ENCODE measurements at places on chromosomes 4 and X. TPM values are rescaled to one million over a fixed set of nuclear protein-coding genes. Genes with fewer than 3 reads are reported as not detected.

GRCh38 chrX:24148535-24149350, 786 bp upstream of the ZFX start:
- no peaks in the 10 kb centered on the region for H3K36me3 ChIP-seq
- H3K4me1 ChIP-seq: peaks cover 35% of the 10 kb centered on the region
- no peak for DNase-seq
- no peaks in the 10 kb centered on the region for H3K27me3 ChIP-seq

Gene NHS
- total RNA-seq: 2.5 TPM

GRCh38 chr4:174080361-174080760, 203.1 kb downstream of the FBXO8 start:
- no peaks in the 10 kb centered on the region for H3K36me3 ChIP-seq
- H3K4me1 ChIP-seq: no peaks in the 10 kb centered on the region

DNA sequence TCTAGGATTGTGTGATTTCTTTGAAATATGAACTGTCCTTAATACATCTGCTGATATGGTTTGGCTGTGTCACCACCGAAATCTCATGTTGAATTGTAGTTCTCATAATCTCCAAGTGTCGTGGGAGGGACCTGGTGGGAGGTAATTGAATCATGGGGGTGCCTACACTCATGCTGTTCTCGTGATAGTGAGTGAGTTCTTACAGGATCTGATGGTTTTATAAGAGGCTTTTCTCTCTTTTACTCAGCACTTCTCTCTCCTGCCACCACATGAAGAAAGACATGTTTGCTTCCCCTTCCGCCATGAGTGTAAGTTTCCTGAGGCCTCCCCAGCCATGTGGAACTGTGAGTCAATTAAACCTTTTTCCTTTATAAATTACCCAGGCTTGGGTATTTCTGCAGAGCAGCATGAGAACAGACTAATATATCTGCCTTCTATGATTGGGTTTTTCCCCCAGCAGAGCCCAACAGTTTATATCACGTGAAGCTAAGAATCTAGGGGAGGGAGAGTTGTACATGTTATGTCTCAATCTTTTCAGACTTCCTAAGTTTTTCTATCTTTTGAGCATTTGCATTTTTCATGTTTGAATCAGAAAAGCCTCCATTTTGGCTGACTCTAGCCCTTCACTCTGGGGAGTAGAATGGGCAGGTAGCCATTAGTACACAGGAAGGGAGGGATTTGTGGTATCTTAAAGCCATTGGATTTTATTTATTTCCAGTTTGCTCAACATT, 58.9 kb downstream of the PLAC1 start:
- H3K36me3 ChIP-seq: no peaks in the 10 kb centered on the region
- H3K4me1 ChIP-seq: no peaks in the 10 kb centered on the region
- no peak for DNase-seq
- H3K27ac ChIP-seq: no peak overlapping the region
- H3K4me3 ChIP-seq: no peak overlapping the region
- no peaks in the 10 kb centered on the region for H3K27me3 ChIP-seq

Gene EDNRA
- 0.58 TPM for total RNA-seq

- peak overlapping the region; percentile 23 for H3K27ac ChIP-seq
- DNase-seq: peak; percentile 69
- H3K36me3 ChIP-seq: no peaks in the 10 kb centered on the region
- peaks cover 13% of the 10 kb centered on the region for H3K4me1 ChIP-seq
- H3K4me3 ChIP-seq: no peak overlapping the region
Observed at GRCh38 chr4:159006202-159006601, 96.7 kb upstream of the RAPGEF2 start.

- no peak overlapping the region for H3K27ac ChIP-seq
- H3K36me3 ChIP-seq: no peaks in the 10 kb centered on the region
- peaks cover 15% of the 10 kb centered on the region for H3K4me1 ChIP-seq
- DNase-seq: no peak
- no peak overlapping the region for H3K4me3 ChIP-seq
- H3K27me3 ChIP-seq: no peaks in the 10 kb centered on the region
Observed at GRCh38 chr4:48904101-48904500, 2.5 kb downstream of the OCIAD2 start.

GRCh38 chr4:158998624-158999023, 104.3 kb upstream of the RAPGEF2 start:
- no peaks in the 10 kb centered on the region for H3K27me3 ChIP-seq
- H3K27ac ChIP-seq: no peak overlapping the region
- no peaks in the 10 kb centered on the region for H3K4me1 ChIP-seq
- no peaks in the 10 kb centered on the region for H3K36me3 ChIP-seq
- no peak overlapping the region for H3K4me3 ChIP-seq
- DNase-seq: no peak

DNA sequence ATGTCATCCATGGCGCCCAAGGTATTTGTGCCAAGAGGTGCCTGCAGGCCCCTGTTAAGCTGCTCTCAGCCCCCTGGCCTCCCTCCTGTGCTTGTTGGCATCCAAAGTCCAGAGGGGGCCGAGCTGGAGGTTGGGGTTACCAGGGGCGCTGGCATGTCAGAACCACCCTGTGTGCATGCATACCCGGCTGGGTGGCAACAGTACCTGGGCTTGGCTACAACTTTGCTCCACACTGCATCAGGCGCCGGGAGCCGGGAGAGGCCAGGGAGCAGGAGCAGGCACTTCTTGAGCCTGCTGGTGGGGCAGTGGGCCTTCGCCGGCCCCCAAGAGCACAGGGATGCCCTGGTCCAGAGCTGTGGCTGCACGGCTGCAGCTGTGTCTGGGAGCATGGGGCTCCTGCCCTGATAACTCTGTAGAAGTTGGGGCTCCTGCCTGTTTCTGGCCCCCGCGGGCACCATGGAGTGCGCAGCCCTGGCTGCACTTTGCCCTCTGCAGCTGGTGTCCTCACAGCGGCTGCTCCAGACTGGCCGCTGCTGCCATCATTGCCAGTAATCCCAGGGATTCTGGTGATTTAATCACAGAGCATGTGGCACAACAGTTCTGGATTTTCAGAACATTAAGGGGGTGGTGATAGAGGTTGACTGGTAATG, 130.3 kb downstream of the ARHGAP10 start:
- no peak for DNase-seq
- H3K27ac ChIP-seq: no peak overlapping the region
- no peaks in the 10 kb centered on the region for H3K36me3 ChIP-seq
- no peaks in the 10 kb centered on the region for H3K4me1 ChIP-seq
- H3K27me3 ChIP-seq: no peaks in the 10 kb centered on the region
- no peak overlapping the region for H3K4me3 ChIP-seq

GRCh38 chr4:141563723-141564122, 72.7 kb upstream of the IL15 start:
- H3K36me3 ChIP-seq: no peaks in the 10 kb centered on the region
- no peak for DNase-seq
- H3K4me1 ChIP-seq: no peaks in the 10 kb centered on the region
- no peak overlapping the region for H3K27ac ChIP-seq
- no peak overlapping the region for H3K4me3 ChIP-seq
- no peaks in the 10 kb centered on the region for H3K27me3 ChIP-seq

GRCh38 chr4:150591904-150592303, 10.0 kb downstream of the MAB21L2 start:
- DNase-seq: no peak
- H3K27ac ChIP-seq: no peak overlapping the region
- H3K4me3 ChIP-seq: no peak overlapping the region
- H3K4me1 ChIP-seq: 0 out of 2 replicates have a peak, but pooled peaks cover 5% of the 10 kb centered on the region
- H3K36me3 ChIP-seq: no peaks in the 10 kb centered on the region
- H3K27me3 ChIP-seq: no peaks in the 10 kb centered on the region

Gene PDCL2
- not detected for total RNA-seq

GRCh38 chr4:55635741-55636655, at the start of gene NMU:
NMU (minus strand) TSS chr4:55636298; CDS start chr4:55636192, 106 bp downstream.
- peak within 1 kb of the TSS; percentile 33 for H3K4me3 ChIP-seq
- H3K27me3 ChIP-seq: peaks cover 3% of the 10 kb centered on the region
- no peaks in the 10 kb centered on the region for H3K4me1 ChIP-seq
- H3K27ac ChIP-seq: no peak within 1 kb of the TSS
- DNase-seq: peak; percentile 60

- peaks cover 7% of the 10 kb centered on the region for H3K4me1 ChIP-seq
- H3K27ac ChIP-seq: peak overlapping the region; percentile 8
- H3K36me3 ChIP-seq: no peaks in the 10 kb centered on the region
- no peak overlapping the region for H3K4me3 ChIP-seq
Observed at GRCh38 chrX:50002067-50002714, 79.8 kb downstream of the CLCN5 start.

- no peak overlapping the region for H3K27ac ChIP-seq
- no peaks in the 10 kb centered on the region for H3K27me3 ChIP-seq
- H3K4me3 ChIP-seq: no peak overlapping the region
Observed at GRCh38 chr4:111530446-111530845, 614.8 kb upstream of the FAM241A start.

Gene SPACA5
- not detected for total RNA-seq

DNA sequence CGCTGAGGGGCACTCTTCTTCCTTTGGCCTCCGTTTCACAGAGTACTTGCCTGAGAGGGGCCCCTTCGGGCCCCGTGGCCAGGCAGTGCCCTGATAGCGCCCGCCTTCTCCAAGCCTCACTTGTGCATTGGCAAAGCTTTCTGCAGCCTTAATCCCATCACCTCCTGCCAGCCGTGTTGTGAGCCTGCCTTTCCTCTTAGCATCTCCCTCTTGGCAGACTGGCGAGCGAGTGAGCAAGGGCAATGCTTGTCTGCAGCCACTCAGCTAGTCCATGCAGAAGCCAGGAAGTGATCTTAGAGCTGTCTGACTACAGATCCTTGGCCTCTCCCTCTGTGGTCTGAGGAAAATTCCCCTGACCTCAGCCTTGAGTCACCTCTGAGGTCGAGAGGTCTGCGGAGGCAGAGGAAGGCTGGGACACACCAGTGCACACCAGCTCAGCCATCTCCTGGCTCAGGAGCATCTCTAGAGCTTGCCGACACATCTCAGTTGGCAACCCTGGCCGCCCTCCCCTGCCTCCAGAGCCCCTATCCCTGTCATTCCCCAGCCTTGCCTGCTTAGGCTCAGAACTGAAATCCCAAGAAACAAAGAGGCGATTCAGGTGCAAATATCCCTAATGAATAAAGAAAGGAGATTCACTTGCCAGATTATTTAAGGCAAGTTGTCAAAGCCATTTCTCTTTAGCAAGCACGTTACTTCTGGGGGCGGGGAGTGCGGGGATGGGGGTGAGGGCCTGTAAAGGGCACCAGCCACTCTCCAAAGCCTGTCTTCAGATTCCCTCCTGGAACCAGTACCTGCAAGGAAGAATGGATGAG, 143.5 kb upstream of the MAMLD1 start:
- no peaks in the 10 kb centered on the region for H3K36me3 ChIP-seq
- no peaks in the 10 kb centered on the region for H3K4me1 ChIP-seq
- no peak for DNase-seq

DNA sequence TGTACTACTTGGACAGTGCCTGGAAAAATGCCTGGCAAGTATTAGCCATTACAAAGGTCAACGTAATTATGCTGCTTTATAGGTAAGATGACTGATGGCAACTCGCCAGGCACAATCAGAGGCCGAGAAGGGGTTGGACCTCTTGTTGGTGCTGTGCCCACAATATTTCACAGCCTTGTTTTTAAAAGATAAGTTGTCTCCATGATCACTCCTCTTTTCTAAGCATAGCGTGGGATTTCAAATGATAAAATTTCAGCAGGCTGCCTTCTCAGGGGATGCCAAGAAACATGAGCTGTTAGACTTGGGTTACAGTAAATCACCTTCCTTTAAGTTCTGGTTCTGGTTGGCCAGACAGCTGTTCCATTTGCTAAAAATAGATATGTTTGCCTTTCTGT, 26.9 kb downstream of the HOPX start:
- H3K27me3 ChIP-seq: no peaks in the 10 kb centered on the region
- no peaks in the 10 kb centered on the region for H3K4me1 ChIP-seq
- H3K4me3 ChIP-seq: no peak overlapping the region
- no peaks in the 10 kb centered on the region for H3K36me3 ChIP-seq

DNA sequence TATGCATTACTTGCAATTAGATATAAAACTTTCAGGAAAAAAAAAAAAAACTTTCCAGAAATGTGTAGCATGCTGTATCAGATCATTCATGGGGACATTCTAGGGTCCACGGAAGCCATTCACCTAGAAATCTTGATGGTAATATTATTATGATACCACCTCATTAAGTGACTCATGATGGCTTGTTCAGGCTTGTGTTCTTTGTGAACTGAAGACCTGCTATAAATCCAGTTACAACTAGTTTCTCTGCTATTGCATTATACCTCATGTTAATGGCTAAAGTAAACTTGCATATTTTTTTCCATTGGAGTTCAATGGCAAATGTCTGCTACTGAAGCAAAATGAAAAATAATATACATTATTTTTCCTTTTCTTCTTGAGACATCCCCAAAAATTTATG, 35.3 kb upstream of the PTPN13 start:
- H3K4me1 ChIP-seq: no peaks in the 10 kb centered on the region
- no peak overlapping the region for H3K4me3 ChIP-seq
- H3K27ac ChIP-seq: no peak overlapping the region

DNA sequence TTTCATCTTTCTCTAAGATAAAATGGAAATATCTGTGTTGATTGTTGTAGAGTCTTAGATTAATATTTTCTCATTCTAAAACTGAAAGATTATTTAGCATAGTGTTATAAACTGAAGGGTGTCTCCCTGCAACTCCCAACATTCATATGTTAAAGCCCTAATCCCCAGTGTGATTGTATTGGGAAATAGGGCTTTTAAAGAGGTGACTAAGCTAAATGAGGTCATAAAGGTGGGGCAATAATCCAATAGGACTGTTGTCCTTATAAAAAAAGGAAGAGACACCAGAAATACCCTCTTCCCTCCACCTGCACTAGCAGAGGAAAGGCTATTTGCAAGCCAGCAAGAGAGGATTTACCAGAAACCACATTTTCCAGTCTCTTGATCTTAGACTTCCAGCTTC, 1626.4 kb downstream of the C4orf33 start:
- H3K4me1 ChIP-seq: no peaks in the 10 kb centered on the region
- no peak overlapping the region for H3K27ac ChIP-seq
- H3K4me3 ChIP-seq: no peak overlapping the region
- DNase-seq: no peak
- H3K27me3 ChIP-seq: no peaks in the 10 kb centered on the region
